ENCODE measurements at places on chromosomes 13 and 19.

- no peak for DNase-seq
Measured at GRCh38 chr19:46269101-46269500, 27.7 kb upstream of the HIF3A start.

GRCh38 chr13:51704399-51705313, 99.3 kb downstream of the DHRS12 start:
- DNase-seq: no peak

DNA sequence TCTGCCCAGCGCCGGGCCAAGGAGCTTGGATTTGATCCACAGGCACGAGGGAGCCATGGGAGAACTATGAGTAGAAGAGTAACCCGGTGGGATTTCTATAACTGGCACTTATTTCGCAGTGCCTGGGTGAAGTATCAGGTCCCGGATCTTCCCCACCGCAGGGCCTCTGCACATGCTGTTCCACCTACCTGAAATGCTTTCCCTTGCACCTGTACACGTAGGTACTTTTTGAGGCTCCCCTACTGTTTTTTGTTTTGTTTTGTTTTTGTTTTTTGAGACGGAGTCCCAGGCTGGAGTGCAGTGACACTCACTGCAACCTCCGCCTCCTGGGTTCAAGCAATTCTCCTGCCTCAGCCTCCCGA, 402 bp upstream of the KANK3 start:
- DNase-seq: no peak

DNA sequence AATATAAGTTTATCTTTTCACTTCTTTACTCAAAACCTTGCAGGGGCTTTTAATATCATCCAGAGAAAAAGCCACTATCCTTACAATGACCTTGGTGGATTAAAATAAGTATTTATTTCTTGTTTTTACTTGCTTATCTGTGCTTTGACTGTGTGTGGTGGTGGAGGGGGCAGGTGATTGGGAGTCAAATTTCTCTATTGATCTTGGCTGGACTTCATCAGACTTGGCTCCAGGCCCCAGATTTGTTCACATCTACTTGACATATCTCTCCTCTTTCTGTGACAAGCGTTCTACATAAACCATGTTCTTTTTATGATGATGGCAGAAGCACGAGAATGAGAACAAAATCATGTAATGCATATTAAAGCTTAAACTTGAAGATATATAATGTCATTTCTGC, 670.8 kb downstream of the PCDH17 start:
- DNase-seq: no peak

DNA sequence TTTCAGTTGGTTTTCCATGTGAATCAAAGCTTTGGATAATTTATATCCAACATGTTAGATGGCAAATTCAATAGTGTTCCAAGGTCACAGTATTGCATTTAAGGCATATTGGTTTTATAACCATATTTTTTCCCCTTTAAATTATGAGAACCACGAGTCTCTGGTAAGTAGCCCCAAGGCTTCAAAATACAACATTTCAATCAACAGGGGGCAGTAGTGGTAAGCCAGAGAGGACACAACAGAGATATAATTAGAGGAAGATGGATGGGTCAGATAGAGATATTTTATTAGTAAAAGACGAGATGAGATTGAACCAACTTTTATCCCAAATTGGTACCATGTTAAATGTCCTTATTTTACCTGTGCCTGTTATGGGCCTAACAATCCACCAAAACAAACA, 53.1 kb downstream of the KL start:
- DNase-seq: no peak

GRCh38 chr19:43457809-43458208, 7.6 kb downstream of the LYPD3 start:
- DNase-seq: no peak

- no peak for DNase-seq
Measured at GRCh38 chr13:84137292-84137691, 255.0 kb upstream of the SLITRK1 start.

GRCh38 chr13:59744747-59745391, 418.9 kb downstream of the DIAPH3 start:
- DNase-seq: no peak

DNA sequence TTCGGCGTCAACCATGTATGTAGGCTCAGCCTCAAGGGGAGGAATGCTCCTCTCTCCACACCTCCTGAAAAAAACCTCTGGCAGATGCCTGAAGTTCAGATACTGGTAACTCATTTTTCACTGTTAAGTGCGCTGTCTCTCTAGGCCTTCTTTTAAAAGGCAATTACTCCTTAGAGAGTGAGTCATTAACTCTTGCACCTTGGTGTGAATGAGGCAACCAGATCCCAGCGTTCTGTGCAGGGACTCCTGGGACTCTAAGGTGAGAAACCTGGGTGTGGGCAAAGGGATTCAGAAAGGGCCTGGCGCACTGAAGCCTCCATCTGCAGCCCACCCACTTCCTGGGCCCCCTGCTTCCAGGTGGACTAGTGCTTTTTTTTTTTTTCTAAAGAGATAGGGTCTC, 71.7 kb downstream of the SIAH3 start:
- DNase-seq: no peak

- DNase-seq: no peak
Measured at GRCh38 chr19:18001777-18002345, 6.1 kb upstream of the ARRDC2 start.

GRCh38 chr13:32224916-32225315, 90.2 kb downstream of the ZAR1L start:
- no peak for DNase-seq

GRCh38 chr19:42497492-42498168, 30.7 kb downstream of the CEACAM1 start:
- no peak for DNase-seq

DNA sequence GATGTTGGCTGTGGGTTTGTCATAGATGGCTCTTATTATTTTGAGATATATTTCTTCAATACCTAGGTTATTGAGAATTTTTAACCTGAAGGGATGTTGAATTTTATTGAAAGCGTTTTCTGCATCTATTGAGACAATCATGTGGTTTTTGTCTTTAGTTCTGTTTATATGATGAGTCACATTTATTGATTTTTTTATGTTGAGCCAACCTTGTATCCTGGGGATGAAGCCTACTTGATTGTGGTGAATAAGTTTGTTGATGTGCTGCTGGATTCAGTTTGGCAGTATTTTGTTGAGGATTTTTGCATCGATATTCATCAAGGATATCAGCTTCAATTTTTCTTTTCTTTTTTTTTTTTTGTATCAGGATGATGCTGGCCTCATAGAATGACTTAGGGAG, 29.4 kb downstream of the NBEA start:
- DNase-seq: no peak

DNA sequence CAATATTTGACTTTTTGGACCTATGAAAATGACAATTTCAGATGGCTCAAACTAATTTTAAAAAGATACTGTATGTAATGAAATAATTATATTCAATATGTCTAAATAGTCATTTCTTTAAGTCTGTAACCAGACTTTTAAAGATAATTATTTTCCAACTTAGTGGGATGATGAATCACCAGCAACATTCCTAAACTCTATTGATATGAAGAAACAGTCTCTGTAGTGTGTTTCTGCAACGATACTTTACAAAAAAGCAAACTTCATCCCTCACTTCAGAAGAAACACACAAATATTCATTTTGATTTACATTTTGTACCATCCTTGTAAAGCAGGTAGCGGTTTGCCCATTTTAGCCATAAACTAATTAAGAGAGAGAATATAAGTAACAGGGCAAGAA, 417.4 kb downstream of the EFNB2 start:
- DNase-seq: no peak

GRCh38 chr13:46679369-46680120, 117.4 kb downstream of the ESD start:
- DNase-seq: no peak

DNA sequence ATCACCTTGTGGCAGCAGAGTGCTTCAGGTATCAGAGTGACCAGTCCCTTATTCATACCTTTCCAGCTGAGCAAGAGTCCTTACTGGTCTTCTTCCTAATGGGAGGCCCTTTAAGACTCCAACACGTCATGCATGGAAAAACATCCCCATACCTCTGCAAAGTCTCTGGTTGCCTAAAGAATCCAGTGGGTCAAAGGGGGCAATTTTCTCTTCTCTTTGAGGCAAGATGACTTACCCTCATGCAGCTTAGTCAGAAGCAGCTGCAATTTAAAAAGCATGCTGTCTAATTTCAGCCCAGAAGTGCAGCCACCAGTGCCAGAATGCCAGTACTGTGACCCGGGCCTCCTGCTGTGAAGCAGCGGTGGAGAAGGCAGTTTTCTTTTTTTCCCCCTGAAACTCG, 18.7 kb downstream of the PPP5C start:
- DNase-seq: no peak

DNA sequence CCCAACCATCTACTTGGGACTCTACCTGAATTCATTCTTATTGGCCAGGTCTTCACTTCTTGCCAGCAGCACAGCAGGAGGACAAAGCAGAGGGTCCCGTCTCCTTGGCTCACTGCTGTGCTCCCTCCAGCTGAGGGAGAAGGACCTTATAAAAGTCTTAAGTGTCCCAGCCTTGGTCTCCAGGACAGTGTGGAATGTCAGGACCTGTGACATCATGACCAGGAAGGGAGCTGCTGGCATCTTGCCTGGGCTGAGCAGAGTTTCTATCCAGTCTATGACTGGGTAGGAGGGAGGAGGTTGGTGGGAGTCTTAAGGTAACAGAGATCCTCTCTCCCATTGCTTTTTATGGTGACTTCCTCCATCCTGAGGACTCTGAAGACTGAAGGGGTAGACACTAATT, 56.6 kb upstream of the ANKRD10 start:
- DNase-seq: peak; percentile 43

- no peak for DNase-seq
Measured at GRCh38 chr13:40665126-40666044, 1.1 kb downstream of the FOXO1 start.

- DNase-seq: no peak
Measured at GRCh38 chr13:78764665-78765064, 105.7 kb upstream of the OBI1 start.

DNA sequence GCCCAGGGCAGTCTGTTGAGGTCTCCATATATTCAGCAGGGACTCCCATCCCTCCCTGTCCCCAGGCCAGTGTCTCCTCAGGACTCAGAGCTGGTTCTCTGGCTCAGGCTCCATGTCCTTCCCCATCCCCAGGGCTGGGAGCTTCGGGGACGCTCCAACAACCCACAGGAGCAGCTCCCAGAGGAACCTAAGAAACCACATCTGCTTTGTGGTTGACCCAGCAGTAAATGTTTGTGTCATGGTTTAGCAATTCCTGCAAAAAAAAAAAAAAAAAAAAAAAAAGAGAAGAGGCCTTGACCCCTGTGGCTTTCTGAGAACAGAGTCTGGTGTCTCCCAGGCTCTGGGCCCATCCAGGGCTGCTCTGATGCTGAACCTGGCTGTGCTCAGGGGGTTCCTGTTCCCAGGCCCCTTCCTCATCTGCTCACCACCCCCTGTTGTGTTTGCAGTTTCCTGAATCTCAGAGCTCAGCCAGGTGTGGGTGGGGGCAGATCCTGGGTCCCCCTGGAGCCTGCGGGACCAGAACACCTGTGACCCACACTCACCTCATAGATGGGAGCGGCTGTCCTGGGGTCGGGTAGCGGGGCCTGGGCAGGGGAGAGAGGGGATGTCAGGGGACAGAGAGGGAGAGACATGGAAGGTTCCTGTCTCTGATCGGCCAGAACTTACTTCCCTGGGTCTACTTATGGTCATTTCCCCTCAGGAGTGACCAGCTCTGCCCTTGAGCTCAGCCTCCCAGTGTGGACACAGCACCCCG, 25.2 kb upstream of the CEACAM1 start:
- no peak for DNase-seq

- no peak for DNase-seq
Measured at GRCh38 chr19:57587529-57587928, 3.6 kb downstream of the ZIK1 start.

GRCh38 chr13:28047757-28048388, 52.5 kb downstream of the FLT3 start:
- DNase-seq: no peak

DNA sequence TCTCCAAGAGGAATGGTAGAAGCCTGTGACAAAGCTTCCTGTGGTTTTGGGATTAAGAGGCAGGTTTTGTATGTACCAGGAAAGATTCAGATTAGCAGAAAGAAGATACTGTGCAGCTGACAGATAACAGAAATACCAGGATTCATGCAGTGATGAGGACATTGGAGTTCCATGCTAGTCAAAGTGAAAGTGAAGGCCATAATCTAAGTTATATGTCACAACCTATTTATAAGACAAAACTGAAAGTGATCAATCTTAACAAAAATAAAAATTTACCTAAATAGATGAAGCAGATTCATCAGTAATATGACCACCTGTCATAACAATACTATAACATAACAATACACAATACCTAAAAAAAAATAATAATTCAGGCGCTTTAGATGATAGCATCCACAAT, 1305.2 kb upstream of the PCDH9 start:
- no peak for DNase-seq

- peak; percentile 9 for DNase-seq
Measured at GRCh38 chr19:1767464-1767933, 14.2 kb downstream of the ONECUT3 start.

GRCh38 chr13:32164622-32165268, 133.2 kb downstream of the FRY start:
- DNase-seq: peak; percentile 26

Measured in NCI-H2029 (cell line).